ENCODE measurements at places on chromosomes 12 and 14.

GRCh38 chr14:92880851-92881250 lies 42.1 kb upstream of the CHGA start:
- DNase-seq = no peak

DNA sequence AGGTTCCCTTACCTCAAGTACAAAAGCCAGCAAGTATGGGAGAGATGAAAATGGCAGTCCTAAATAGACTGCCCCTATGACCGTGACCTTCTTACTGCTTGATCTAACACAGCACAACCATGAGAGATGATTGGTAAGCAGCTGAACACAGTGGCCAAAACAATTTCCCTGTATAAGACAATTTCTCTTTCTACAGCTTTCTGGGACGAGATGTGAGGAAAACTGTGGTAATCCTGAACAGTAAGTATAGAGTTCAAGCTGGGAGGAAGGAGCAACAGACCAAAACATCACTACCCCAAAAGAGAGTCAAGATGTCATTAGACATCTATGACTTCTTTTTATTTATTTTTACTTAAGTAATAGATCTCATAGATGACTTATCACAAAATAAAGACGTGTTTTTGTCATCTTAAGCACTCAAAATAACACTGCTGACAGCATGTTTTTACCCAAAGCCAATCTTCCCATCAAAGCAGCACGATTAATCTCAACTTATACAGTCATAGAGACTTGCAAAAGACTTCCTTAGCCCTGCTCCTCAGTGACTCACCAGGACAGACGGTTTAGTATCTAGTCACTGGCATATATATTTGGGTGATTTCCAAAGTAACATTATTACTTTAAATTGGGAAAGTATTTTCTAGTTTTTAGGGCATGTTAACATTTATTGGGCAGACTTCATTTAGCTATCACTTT lies 3.7 kb downstream of the TMEM52B start:
- DNase-seq = no peak

DNA sequence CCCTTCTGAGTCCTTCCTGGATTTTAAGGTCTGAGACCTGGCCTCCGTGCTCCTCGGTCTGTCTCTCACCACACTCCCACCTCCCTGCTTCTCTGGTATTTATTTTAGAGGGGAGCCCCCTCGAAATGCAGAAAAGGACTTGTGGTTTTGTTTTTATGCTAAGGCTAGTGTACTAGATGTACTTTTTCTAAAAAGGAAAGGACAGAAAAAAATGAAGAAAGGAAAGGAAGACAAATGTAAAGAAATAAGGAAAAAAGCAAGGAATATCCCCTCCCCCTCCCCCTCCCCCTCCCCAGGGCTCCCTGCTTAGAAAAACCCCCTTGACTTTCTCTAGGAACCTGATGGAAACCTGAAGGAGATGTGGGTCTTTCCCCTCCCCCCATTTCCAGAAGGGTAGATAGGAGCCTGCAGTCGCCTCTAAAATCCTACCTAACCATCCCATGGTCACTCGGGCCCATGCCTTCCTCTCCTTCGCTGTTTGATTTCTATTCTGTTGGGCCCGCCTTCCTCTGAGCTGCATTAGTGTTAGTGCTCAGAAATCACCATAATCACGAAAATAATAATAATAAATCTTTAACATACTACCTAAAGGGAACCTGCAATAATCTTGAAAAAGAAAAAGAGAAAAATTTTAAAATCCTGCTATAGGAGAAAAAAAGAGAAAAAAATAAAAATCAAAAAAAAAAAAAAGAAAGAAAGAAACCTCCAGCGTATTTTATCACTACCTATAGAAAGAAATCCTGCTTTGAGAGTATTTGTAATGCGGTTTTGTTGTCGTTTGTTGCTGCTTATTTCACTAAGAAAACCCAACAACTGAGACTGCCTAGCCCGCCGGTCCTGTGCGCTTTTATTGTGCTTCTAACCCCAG lies 3.1 kb downstream of the HOXC8 start:
- no peak for DNase-seq

DNA sequence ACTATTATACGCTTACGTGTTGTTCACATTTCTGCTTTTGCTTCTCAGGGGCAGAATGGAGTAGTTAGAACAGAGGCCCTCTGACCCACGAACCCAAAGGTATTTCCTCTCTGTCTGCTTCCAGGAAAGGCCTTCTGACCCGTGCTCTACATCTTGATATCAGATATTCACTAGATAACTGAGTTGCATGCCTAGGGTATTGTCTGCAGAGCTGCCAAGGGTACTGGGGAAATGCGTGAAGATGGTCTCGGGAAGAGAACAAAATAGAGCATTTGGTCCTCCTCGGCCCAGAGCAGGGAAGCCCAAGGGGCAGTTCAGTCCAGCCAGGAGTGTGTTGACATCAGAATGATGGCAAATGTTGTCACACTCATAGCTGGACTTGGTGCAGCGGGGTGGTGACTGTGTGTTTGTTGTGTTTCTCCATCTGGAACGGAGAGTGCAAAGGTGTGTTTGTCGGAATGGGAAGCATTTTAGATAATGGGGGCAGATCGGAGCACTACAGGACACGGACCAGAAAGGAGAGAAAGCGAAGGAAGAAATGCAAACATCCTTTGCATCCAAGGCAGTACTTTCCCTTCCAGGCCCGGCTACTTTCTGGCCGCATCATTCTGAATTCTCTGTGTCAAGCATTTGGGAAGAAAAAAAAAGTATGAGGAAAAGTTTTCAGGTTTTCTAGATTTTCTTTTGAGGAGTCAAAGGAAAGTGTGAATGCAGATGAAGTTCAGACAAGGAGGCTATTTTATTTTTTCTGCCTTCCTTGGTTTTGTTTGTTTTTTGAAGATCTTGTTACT lies 8.1 kb downstream of the GLT1D1 start:
- DNase-seq = no peak

- DNase-seq = no peak
Observed at GRCh38 chr14:71187633-71188356, 280.5 kb downstream of the PCNX1 start.

- no peak for DNase-seq
Observed at GRCh38 chr12:4910502-4911315, 1.0 kb downstream of the KCNA1 start.

DNA sequence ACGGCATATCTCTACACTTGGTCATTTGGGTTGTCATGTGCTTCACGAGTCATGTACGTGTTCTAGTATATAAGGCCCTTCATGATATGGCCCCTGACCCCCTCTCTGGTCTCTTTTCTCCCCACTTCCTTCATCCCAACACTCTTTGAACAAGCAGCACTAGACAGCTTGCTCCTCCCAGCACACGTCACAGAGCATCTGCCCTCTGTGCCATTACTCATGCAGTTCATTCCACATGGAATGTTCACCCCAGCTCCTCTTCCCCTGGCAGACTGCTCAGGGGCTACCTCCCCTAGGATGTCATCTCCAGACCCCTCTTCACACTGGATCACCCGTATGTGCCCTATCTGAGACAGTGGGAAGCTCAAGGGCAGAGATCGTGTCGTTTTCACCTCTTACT lies 14.1 kb upstream of the LRP1-AS start:
- DNase-seq = no peak

DNA sequence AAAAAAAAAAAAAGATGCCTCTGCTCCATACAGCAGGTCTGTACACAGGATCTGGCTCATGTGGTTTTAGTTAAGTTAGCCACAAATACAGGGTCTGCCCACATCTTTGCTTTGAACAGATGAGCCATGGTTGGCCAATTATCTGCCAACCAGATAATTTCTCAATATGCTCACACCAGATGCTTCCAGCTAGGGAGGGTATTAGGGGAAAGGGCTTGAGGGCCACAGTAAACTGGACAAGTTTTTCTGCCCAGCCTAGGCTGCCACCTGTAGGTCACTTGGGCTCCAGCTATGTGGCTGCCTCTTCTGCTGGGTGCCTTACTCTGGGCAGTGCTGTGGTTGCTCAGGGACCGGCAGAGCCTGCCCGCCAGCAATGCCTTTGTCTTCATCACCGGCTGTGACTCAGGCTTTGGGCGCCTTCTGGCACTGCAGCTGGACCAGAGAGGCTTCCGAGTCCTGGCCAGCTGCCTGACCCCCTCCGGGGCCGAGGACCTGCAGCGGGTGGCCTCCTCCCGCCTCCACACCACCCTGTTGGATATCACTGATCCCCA lies 776 bp downstream of the RDH5 start:
- DNase-seq = no peak

GRCh38 chr12:104605685-104606084 lies 148.9 kb downstream of the CHST11 start:
- no peak for DNase-seq

DNA sequence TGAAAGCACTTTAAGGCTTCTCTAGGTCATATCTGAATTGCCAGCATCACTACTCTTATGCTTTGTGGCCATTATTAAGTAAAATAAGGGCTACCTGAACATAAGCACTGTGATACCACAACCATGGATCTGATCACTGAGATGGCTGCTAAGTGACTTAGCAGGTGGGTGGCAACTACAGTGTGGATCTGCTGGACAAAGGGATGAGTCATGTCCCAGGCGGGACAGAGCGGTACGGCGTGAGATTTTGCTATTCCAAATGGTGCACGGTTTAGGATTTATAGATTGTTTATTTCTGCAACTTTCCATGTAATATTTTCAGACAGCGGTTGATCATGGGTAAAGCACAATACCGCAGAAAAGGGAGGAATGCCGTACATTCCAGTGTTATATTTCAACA lies 39.4 kb downstream of the MLXIP start:
- DNase-seq = no peak

GRCh38 chr12:75533239-75533638 lies 21.8 kb upstream of the KRR1 start:
- no peak for DNase-seq

- no peak for DNase-seq
Observed at GRCh38 chr14:96730386-96730785, 66.8 kb upstream of the VRK1 start.

GRCh38 chr12:48198672-48198971 lies 4.5 kb downstream of the OR10AD1 start:
- DNase-seq = no peak

GRCh38 chr12:81570234-81570633 lies 188.9 kb downstream of the PPFIA2 start:
- no peak for DNase-seq

Measured in bone marrow (tissue), 2 donors.